NCI-H2029 treated with DMSO at 0.1 percent for 48 hours (cell line): ENCODE measurements at places on chromosomes 4 and X.

GRCh38 chr4:108813261-108813660 lies 50.4 kb upstream of the ETNPPL start:
- DNase-seq, result no peak

DNA sequence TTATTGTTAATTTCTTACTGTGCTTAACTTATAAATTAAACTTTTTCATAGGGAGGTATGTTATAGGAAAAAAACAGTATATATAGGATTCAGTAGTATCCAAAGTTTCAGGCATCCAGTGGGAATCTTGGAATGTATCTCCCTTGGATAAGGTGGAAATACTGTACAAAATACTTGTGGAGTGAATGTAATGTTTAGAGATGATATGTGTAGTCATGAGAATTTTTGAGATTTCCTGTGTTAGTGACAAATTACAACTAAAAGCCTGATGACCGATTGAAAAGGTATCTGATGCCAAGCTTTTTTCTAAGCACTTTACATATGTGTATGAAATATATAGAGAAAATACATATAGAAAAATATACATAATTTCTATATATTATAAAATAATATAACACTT lies 69.2 kb downstream of the STK32B start:
- no peak for DNase-seq

GRCh38 chr4:88702782-88703181 lies 5.2 kb upstream of the NAP1L5 start:
- DNase-seq, result no peak

GRCh38 chr4:154616731-154617130 lies 4.3 kb upstream of the FGG start:
- no peak for DNase-seq

DNA sequence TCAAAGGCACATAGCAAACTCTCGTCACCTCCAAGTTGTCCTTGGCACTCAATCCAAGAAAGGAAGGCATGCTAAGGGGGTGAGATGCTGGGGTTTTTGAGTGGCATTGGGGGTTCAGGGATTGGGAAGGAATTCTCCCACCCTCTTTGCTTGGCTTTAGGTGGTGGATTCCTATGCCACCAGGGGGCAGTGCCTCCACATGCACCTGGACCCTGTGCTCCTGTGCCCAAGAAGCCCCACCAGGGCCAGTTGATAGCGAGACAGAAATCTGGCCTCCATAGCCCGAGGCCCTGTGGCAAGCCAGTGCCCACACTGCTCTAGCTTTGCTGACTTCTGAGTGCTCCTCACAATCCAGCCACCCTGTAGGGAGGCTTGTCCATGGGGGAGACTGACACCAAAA lies 2.0 kb upstream of the FATE1 start:
- no peak for DNase-seq

- no peak for DNase-seq
Observed at GRCh38 chrX:130705591-130705990, 197.4 kb downstream of the ENOX2 start.

DNA sequence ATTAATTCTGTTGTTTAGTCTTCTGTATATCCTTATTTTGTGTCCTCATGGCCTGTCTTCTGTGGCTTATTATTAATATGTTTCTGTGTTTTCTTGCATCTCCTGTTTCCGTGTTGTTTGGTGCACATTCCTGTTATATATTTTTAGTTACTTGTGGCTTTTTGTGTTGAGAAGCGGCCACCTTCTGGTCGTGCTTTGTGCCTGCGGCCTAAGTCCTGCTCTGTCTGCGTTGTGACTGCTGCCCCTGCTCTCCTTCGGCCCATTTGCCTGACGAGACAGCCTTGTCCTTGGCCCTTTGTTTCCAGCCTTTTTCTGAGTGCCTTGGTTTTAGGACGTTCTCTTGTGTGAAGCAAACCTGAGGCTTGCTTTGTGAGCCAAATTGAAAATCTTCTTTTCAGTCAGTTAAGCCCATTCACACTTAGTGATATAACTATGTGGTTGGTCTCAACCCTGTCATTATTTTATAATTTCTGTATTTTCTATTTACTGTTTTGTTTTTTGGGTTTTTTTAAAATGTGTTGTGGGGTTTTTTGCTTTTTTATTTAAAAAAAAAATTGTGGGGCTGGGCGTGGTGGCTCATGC lies 43.8 kb downstream of the TNIP2 start:
- no peak for DNase-seq
